Natural killer cell treated with Interleukin-12 subunit alpha and Interleukin-12 subunit beta and Interleukin-15 and Interleukin-18, amount 100 ng/mL, for 72 hours (primary cell): ENCODE measurements at places on chromosomes 16 and 17.

GRCh38 chr17:29591146-29591736 lies 1.7 kb upstream of the ANKRD13B start:
- no peak for DNase-seq

DNA sequence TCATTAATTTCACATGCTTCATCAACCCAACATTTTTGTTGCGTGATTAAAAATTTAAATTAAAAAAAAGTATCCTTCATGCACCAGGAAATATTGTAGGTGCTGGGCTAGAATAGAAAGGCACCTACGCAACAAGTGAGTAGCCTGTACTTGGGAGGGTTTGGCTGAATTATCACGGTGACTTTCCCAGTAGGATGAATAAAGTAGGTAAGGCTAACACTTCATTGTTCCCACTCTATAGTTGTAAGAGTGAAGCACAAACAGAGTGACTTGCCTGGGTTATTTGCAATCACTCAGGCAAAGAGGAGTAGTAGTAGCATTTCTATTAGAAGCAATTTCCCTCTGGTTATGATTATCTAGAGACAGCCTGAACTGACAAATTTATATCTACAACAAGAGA lies 62.5 kb downstream of the DNAH3 start:
- DNase-seq, result no peak

DNA sequence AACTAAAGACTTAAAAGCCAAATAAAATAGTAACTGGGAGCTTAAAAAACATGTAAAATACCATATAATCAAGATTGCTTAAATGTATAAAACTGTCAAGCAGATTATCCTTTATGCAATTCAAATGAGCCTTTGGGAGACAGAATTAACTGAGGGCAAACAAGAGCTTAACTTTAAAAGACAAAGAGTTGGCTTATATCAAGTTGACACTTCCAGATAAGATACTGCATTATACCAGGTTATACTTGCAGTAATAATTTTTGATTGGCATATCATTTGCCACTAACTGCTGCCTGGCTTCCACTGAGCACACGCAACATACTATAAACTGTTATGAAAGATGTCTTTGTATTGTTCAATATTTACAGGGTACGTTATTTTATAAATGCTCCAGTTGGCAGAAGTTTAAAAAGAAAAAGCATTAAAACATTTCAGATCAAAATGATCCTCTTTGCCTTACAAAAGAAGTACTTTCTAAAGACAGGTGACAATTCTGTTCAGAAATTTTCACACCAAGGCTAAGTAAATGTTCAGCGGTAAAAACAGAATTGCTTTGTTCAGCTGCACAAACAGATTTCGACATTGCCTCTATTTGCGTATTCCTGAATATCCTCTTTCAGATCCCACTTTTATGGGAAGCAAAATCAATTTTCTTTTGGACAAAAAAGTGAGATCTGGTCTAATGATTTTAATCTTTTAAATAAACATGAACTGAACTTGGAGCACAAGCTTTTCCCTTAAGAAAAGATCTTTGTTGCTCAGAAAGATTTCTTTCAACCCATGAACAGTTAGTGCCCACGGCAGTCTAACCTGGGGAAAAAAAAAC lies 50.7 kb downstream of the TOX3 start:
- no peak for DNase-seq

DNA sequence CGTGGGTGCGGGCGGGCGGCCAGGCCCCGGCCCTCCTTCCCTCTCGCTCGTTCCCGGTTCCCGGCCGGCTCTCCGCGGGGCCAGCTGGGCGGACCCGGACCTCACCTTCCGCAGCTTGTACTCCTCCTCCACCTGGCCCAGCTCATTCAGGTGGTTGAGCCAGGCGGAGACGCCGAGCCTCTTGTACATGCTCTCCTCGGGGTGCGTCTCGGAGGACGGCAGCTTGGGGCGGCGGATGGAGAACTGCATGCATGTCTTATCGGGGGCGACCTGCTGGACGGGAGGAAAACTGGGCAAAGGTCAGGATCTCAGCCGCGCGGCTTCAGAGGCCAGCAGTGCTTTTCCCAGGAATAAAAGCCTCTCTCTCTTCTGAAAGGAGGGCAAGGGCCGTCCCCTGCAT lies 85.4 kb downstream of the TBC1D16 start:
- peak; percentile 57 for DNase-seq

GRCh38 chr17:33832262-33832661 lies 422.8 kb upstream of the CCL2 start:
- DNase-seq, result no peak

DNA sequence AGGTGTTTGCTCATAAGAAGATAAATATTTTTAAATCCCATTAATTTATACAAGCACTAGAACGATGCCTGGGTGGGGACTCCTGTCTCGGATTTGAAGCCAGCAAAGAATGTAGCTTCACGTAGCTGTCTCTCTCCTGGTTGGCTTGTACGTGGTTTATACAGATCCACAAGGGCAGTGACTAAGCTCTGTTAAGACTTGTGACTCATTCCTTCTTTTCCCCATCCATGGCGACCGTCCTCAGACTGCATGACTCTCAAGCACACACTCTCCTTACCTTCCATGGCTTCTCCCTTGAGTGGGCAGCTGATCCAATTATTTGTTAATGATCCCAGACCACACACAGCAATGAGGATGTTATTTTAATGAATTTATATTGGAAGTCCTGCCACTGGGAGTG lies 679.7 kb upstream of the SOX9 start:
- no peak for DNase-seq

- DNase-seq, result no peak
These were observed 73.2 kb upstream of the C16orf82 start for GRCh38 chr16:26993511-26993910.

- no peak for DNase-seq
These were observed 7.8 kb downstream of the NR1D1 start for GRCh38 chr17:40092581-40092980.

- no peak for DNase-seq
These were observed 45.2 kb downstream of the CMTM3 start for GRCh38 chr16:66649636-66650205.

DNA sequence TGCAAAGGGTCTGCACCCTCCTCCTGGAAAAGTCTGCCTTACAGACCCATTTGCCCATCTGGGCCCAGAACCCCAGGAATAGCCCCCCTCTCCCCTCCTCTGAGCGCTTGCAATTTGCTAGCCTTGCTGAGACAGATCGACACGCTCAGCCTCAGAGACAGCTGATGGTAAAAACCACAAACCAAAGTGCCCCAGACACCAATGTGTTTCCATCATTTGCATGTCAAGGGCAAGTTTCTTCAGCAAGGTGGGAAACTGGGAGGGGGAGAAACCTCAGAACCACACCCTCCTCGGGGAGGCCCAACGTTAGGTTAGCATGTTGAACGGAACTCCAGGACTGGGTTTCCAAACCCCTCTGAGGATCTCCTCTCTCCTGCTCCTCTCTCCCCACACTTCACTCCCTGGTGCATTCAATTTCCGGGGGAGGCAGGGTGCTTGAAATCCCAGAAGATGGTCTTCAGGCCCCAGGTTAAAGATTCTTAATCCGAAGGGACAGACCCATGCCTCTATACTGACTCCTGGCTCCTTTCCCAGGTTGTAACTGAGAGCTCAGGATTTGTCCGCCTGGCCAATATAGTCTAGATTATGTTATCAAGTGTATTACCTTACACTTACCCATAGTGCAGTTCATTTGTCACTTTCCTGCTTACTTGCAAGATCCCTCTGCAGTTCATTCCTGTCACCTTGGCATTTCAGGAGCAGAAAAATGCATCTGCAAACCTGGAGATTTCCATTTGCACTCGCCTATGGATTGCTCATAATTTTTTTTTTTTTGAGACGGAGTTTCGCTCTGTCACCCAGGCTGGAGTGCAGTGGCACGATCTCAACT lies 1.3 kb upstream of the CUEDC1 start:
- DNase-seq, result peak; percentile 77

DNA sequence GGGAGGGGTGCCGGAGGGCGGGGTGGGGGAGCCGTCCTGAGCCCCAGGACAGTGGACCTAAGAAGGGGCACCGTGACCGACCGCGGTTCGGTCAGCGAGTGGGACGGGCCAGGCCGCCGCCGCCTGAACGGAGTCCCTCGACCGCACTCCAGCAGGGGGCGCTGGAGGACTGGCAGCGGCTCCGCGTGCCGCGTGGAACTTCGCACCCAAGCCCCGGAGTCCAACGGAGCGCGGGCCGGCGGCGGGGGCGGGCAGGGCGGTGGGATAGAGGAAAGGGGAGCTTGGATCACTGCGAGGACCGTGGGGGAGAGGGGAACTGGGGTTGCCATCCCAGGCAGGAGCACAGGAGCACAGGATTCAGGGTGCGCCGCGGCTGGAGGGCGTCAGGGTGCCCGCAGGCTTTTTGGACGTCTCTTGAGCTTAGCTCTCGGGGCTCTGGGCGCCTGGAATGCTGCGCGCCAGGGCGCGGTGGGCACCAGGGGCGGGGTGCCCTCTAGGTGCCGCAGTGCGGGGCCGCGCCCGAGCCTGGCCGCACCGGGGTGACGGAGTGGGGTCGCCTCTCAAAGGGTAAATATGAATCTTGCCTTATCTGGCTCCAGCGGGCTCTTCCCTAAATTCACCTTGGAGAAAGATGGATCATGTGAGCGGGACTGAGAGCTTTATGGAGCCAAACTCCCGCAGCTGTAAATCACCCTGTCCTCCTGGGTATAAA lies 379 bp upstream of the OTOP2 start:
- peak; percentile 74 for DNase-seq

GRCh38 chr17:60631119-60631518 lies 31.1 kb downstream of the PPM1D start:
- no peak for DNase-seq

DNA sequence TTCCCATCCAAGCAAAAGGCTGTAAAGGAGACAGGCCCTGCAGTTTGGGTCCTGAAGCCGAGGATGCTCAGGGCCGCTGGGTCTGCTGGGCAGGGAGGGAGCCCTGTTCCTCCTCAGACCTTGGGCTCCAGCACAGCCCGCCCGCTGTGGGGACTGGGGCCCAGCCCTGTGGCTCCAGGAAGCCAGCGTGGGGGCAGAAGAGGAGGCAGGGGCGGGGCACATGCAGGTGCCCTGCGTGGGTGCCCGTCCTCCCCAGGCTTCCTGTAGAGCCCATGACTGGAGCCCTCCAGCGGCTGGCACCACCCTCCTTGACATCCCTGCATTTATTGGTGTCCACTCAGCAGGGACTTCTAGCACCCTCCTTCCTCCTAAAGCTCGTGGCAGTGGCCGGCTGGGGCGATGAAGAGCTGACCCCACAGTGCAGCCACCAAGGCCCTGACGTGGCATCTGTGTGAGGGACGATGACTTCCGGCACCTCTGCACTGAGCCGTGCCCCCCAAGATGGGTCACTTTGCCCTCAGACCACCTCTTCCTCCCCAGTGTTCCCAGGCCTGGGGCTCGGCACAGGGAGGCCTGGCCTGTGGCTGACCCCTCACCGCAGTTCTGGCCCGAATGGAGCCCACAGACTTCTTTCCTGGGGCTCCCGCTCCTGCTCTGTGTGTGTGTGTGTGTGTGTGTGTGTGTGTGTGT lies 9.9 kb downstream of the PRSS27 start:
- no peak for DNase-seq

DNA sequence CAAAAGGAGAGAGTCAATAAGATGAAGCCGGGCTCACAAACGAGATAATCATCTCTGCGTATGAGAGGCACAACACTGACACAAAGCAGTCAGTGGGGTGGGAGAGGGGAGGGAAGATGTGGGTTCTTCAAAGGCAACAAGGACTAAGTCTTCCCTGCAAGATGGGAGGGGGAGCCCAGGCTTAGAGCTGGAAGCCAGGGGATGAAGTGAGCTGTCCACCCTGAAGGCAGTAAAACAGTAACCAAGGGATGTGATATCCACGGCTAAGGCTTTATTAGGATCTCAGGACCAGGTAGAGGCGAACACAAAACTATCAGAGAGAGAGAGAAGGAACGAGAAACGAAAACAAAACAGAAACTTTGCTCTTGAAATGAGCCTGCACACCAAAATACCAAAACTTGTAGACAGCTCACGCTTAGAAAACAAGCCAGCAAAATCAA lies 115.9 kb downstream of the DYNLRB2 start:
- DNase-seq, result no peak

- no peak for DNase-seq
These were observed 27.9 kb downstream of the SMG6 start for GRCh38 chr17:2275722-2276121.

DNA sequence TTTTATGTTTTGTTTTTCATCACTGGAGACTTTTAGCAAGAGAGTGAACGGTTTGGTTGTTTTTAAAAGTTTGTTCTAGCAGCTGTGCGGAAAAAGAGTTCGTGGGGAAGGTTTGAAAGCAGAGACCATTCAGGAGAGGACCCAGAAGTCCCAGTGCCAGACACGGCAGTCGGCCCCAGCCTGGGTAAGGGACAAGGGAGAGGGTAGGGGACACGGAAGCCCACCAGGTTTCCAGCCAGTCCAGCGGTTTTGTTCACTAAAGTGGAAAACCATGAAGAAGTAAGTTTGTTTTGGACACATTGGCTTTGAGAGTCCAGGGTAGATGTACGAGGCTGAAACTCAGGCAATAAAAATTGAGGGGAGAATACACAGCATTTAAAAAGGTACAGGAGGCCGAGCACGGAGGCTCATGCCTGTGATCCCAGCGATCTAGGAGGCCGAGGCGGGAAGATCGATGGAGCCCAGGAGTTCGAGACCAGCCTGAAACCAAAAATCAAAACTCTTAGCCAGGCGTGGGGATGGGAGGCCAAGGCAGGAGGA lies 56.8 kb upstream of the RPH3AL start:
- DNase-seq, result no peak

DNA sequence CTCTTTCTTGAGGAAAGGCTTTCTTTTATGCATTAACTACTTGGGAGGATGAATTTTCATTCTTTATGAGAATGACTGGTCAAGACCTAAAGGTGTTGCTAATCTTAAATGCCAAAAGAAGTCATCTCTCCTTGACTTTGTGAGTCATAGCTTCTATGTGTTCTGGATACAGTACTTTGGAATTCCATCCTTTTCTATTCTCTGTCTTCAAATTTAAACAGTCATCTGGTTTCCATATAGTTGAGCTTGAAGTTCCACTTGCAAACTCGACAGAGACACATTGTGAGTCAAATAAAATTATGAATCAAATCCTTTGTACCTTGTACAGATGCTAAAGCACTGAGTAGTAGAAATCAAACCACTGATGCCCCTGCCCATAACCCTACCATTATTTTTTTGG lies 271.9 kb upstream of the PMFBP1 start:
- no peak for DNase-seq

DNA sequence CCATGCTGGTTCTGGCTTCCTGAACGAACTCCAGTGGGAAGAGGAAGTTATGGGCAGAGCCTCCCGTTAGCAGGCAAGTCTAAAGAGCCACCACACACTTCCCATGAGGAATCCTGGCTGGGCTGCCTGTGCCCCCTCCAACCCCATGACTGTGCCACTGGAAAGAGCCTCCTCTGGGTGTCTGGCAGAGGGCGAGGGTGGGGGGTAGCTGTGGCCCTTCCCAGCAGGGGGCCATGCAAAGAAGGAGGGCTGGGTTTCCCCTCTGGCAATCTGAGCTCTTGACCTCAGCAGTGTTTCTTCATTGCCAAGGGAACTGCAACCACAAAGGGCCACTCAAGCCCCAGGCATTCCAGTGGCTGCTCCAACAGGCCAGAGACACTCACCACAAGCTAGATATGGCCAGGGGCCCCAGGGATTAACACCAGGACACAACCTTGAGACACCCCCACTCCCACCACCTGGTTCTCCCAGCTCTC lies 1.7 kb upstream of the RRAD start:
- no peak for DNase-seq

- DNase-seq, result no peak
These were observed 2.5 kb downstream of the TTLL6 start for GRCh38 chr17:48814504-48814903.
